ENCODE measurements at places on chromosomes 1 and 21.

DNA sequence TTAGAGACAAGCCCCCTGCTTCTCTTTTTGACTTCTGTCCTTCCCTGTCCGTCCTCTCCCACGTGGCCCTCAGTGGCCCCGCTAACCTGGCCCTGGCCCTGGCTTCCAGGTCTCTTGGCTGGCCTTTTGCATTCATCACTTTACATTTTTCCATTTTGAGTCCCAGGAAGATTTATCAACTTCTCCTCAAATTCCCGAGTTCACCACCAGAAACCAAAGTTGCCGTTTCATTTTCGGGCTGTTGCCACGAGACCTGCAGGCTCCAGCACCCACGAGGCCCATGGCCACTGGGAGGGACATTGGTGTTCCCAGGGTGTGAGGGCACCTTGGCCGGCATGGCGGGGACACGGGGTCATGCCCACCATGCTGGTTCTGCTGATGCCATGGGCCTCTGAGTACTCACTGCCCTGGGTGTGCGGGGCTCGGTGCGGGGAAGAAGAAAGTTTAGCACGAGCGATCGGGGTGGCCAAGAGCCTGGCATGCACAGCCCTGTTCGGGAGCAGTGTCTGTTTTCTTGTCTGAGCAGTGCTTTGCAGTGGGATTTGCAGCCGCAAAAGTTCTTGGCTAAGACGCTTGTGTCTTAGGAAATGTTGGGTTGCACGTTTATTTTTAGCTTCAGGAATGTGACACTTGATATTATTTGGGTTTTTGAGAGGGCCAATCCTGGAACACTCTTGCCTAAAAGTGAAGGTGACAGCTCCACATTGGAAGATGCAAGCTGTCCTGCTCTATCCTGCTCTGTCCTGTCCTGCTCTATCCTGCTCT, 40.4 kb upstream of the ADARB1 start:
- DNase-seq = no peak

- DNase-seq = no peak
Observed at GRCh38 chr1:240169188-240169587, 77.5 kb downstream of the FMN2 start.

DNA sequence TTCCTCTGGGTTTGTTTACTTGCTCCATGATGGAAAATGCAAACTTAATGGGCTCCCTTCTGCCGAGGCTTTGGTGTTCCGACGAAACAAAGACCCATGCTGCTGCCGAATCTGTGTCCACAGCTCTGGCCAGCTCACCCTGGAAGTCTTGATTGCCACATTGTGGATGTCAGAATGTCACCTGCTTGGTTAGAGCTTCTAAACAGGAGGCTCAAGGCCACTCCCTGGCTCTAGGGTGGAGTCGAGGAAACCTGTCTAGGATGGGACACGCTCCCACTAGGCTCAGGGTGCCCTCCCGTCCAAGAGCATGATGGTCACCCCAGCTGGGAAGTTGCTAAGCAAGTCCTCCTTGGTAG, 279.3 kb upstream of the VAMP3 start:
- no peak for DNase-seq

DNA sequence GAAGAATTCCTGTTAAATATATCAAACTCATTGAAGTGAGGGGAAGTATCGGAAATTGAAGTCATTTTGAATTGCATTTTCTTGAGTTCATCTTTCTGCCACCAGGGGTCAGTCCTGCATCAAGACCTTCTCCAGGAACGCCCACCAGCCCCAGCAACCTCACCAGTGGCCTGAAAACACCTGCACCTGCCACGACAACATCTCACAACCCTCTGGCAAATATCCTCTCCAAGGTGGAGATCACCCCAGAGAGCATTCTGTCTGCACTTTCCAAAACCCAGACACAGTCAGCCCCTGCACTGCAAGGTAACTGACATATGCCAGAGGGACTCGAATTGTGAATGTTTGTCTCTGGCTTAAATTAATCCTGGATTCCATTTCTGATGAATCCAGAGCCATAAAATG, 22.8 kb upstream of the TARS2 start:
- no peak for DNase-seq

GRCh38 chr1:205324781-205325180, 3.2 kb upstream of the NUAK2 start:
- no peak for DNase-seq

- no peak for DNase-seq
Observed at GRCh38 chr1:70071601-70072000, 133.8 kb downstream of the LRRC40 start.

- DNase-seq = no peak
Observed at GRCh38 chr1:98369463-98369862, 292.1 kb upstream of the SNX7 start.

DNA sequence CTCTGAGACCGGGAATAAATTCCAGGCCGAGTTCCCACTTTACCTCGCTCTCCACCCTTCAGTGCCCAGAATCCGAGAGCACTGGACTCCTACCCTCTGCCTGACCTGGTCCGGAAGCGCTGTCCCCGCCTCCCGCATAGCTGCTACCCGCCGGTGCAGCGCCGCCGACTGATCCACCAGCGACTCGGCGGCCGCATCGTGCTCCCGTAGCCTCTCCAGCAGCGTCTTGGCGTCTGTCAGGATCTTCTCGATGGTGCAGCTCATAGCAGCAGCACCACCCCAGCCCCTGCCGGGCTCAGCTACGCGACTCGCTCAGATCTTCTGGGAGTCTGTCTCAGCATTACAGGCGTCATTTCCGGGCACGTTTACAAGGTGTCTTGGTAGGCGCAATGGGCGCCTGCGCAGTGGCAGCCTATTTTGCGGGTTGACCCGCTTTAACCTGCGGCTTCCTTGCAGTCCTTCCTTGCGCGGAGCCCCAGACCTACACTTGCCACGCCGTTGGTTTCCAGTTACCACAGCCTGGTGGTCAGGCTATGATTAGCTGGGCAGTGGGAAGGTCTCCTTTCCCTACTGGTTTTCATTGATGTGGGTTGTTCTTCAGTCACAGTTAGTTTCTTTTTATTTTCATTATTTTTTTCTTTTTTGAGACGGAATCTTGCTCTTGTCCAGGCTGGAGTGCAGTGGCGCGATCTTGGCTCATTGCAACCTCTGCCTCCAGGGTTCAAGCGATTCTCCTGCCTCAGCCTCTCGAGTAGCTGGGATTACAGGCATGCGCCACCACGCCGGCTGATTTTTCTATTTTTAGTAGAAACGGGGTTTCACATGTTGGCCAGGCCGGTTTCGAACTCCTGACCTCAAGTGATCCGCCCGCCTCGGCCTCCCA, at the start of gene SIKE1:
SIKE1 (minus strand) TSS at position 342 of the 883 bp plus-strand sequence; CDS start at position 264, 78 bp downstream.
- peak; percentile 97 for DNase-seq

DNA sequence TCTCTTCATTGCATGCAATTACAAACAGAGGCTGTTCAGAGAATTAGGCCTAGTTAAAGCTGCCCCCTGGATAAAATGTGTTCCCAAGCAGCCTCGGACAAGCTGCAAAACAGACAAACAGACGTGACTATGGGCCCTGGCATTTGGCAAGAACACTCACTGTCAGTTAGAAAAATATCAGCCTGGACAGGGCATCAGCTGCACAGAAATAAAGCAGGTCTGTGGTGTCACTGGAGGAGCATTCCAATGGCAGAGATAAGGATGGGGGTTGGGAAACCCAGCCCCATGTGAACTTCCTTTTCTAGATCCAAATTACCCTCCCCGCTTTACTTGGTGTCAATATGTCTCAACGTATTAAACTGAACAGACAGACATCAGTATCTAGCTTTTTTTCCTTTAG, 177.1 kb downstream of the GPATCH2 start:
- no peak for DNase-seq

DNA sequence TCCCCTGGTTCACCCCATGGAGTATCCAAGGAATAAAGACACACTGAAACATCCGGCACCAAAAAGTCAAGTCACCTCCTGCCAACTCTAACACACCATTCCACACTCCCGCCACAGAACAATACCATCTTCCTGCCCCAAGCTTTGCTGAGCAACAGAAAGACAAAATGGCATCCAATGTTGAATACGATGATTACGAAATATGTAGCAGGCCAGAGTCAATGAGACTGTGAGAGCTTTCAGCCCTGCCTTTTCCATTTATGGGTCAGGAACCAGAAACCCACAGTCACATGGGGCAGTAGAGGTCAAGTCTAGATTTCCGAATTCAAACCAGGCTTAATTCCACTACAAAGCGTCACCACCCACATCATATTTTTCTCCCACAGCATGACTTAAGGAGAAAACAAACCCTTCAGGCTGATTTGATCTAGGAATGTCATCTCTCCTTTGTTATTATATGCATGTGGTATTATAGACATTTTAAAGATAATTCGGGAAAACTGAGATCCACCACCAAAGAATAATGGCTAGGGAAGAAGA, 249.8 kb downstream of the SETD4 start:
- DNase-seq = no peak

DNA sequence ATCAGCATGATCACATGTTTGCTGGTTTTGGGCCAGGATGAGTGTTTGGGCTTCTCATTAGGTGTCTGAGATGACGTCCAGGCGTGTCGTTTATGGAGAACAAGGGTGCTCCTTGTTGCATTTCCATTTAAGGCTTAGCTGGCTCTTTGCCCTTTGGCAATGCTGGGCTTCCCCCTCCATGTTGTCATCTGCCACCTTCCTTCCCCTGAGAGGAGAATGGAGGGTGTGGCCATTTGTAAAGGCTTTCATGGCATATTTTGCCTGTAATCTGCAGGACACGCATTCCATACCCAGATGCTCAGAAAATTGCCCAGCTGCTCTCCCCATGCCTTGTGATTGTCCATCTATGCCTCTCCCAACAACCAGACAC, 27.7 kb downstream of the PKP1 start:
- DNase-seq = no peak

GRCh38 chr1:98739762-98740161, 78.2 kb downstream of the SNX7 start:
- DNase-seq = no peak

DNA sequence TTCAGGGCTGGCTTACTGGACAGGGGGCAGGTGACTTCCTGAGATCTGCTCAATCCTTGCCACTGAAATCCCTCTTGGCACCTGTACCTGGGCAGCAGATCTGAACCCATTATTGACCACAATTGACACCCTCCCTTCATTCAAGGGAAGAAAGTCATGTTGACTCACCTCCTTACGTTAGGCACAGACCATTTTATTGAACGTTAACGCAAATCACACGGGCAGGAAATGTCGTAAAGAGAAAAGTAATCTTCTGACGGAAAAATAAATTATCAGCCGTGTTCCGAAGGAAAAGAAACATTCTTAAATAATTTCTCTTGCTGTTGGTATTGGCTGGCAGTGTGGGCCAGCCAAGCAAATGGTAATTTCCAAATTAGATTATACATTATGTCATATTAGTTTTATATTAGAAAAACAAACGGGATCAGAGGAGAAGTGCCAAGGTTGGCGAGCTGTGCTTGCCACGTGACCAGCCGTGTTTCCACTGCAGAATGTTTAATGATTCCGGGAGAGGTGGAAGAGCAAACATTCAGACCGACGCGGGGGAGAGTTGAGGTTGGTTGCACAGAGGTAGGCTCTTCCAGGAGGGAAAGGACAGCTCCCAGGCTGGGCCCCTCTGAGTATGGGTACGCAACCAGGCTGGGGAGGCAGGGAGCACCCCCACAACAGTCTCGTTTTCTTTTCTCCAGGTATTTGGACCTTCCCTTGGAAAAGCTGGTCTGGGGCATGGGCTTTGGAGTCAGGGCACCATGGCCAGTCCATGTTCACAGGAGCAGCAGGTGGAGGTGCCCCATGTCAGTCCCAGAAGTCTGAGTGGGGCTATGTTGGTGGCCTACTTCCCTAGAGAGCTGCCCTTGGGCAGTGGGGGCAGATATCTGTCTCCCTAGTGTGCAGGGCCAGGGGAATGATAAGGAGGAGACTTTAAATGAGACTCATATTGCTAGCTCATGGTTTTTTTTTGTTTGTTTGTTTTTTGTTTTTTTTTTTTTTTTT, 121.1 kb downstream of the FOXD2 start:
- no peak for DNase-seq

GRCh38 chr1:70376196-70376595, 21.7 kb upstream of the ANKRD13C start:
- no peak for DNase-seq

DNA sequence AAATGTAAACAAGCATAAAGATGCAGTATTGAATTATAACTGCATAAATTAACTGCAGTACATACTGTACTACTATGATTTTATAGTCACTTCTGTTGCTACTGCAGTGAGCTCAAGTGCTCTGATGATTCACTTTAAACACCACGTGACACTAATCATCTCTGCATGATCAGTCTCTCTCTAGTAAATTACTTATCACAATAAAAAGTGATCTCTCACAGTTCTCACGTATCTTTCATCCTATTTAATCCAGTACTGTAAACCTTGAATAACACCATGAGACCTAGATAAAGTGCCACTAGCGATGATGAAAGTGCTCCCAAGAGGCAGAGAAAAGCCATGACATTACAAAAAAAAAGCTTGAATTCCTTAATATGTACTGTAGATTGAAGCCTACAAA, 1242.0 kb downstream of the AMY1C start:
- DNase-seq = no peak

GRCh38 chr21:43686811-43687565, 27.6 kb downstream of the RRP1B start:
- DNase-seq = no peak
